ENCODE measurements at places on chromosomes 7 and 10. TPM values are rescaled to one million over a fixed set of nuclear protein-coding genes. Genes with fewer than 3 reads are reported as not detected.
A peak's percentile ranks its signal among the peaks of the same experiment; 100 is the strongest.

SCD gene
- 397 TPM for polyA plus RNA-seq

DNA sequence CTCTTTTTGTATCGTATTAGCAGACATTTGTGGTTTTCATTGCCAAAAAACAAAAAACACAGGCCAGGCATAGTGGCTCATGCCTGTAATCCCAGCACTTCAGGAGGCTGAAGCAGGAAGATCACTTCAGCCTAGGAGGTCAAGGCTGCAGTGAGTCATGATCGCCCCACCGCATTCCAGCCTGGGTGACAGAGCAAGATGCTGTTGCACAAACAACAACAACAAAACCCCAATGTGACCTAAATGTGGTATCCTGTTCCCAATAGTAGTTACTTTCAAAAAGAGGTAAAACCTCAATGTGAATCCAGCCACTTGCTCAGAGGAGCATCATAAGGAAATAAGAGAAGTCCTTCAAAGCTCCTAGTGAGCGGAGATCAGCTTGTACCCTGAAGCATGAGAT lies 45.8 kb upstream of the SKAP2 start:
- no peak for DNase-seq

DNA sequence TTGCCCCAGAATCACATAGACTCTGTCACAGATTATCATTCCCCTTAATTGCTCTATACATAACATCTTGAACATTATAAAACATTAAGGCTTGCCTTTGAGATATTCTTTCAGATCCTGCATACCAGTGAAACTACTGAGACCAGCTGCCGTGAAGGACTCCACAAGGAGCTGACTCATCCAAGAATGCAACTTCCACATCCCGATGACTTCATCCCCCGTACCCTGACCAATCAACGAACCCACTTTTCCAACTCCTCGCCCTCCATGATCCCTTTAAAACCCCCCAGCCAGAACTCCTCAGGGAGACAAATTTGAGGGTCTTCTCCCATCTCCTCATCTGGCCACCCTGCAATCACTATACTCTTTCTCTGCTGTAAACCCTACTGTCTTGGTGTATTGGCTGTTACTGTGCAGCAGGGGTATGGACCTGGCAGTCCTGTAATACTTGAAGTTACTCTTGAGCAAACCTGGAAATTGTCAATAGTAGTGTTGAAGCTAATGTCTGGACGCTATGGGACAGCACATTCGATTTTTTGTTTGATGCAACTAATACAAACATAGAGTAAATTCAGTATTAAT lies 49.8 kb downstream of the HTR5A start:
- no peak for DNase-seq

DNA sequence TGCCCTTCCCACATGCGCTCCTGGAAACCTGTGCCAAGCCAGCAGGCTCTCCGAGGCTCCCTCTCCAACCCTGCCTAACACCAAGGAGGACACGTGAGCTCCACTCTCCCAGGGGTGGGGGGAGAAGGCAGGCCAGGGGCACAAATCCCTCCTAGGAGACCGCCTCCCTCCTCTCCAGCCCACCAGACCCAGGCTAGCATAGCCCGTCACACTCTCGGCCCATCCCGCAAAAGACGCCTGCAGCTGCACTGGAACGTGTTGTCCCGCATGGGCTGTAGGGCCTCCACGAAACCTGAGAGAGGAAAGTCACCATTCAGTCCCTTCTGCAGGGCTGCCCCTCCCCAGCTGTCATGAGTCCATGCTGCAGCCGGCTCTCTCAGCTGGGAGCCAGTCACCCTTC lies 126.3 kb downstream of the MAD1L1 start:
- DNase-seq, result no peak

GRCh38 chr7:147296986-147297385 lies 1180.4 kb downstream of the CNTNAP2 start:
- no peak for DNase-seq

PRKCQ gene
- polyA plus RNA-seq, result 9.1 TPM

DNA sequence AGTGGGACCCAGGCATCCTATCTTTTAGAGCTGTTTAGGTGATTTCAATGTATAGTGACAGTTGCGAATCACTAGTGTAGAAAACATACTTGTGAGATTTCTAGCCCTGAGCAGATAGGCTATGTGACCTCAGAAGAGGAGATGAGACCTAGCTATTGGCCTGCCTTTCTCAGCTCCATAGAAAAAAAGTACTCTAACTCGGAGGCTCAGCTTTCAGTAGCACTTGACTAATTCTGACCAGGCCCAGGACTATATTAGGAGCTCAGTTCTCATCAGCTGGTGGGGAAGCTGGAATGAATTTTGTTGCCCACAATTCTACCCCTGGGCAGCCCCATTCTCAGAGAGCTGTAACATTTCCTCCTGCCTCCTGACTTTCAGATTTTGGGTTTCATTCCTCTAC lies 179.9 kb upstream of the NAMPT start:
- no peak for DNase-seq

GRCh38 chr10:114541081-114541796 lies 116.8 kb downstream of the ABLIM1 start:
- DNase-seq, result no peak

DNA sequence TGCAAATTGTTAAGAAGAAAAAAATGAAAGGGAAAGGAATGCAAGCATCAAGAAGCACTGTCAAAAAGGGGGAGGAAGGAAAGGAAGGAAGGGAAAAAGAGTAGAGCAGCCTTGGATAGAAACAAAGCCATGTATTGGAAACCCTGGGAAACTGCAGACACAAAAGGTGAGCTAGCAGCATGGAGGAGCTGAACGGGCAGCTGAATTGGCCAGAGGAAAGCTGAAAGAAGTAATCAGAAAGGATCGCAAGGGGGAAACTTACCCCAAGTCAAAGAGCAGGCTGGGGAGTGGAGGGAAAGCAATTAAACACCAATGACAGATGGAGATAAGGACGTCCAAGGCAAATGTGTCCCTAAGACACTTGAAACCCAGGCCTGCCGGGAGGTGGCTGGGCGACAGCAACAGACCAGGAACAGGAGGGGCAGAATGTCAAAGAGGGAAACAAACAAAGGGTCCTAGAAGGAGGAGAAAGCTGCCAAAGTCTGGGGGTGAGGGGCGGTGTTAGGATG lies 93.8 kb upstream of the SVIL start:
- DNase-seq, result no peak

DNA sequence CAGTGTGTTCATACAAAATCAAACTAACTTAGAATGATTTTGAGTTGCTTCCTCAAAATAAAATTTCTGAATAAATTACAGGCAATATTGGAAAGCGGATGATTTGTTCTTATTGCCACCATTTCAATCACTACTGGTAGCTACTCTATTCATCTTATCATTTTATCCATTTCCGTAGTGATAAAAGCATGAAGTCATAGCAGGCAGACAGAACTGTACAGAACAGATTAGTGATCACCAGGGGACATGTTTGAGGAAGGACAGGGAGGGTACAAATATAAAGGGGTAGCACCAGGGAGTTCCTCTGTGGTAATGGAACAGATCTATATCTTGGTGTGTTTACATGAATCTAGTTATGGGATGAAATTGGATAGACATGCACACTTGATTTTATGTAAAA lies 138.5 kb downstream of the WNT2 start:
- DNase-seq, result no peak

- no peak for DNase-seq
Measured at GRCh38 chr7:39624935-39625694, 1.7 kb downstream of the RALA start.

DNA sequence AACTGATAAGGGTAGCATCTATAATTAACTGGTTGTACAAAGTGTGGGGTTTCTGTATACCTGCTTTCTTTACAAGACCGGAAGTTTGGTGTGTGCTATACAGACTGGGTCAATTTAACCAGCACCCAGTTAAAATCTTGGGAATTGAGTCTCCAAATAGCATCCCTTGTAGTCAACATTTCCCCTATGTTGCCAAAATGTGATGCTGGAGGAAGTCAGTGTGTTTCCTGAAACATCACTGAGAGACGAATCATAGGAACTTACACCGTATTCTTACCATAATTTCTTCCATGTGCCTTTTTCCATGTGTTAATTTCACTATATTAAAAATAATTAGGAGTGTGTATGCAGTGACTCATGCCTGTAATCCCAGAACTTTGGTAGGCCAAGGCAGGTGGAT lies 1.7 kb downstream of the AKR1C4 start:
- no peak for DNase-seq

NRBF2 gene
- polyA plus RNA-seq, result 11.0 TPM

DNA sequence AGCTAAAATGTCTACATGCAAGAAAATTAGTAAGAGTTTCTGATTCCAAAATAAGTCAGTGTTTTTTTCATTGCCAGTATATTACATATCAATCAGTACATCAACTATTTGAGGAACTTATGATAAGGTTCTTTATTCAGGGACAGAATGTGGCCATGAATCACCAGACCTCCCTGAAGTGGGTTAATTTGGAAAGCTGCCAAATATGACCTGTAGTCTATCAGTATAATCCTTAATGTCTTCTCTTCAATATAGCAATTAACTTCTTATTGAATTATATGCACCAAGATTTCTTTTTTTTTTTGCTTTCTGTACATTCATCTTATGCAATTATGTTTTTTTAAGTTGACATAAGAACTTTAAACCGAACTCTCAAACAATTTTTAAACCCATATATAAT lies 714.5 kb upstream of the POT1 start:
- no peak for DNase-seq

GRCh38 chr7:75537731-75538130 lies 45.6 kb downstream of the SPDYE5 start:
- no peak for DNase-seq

DNA sequence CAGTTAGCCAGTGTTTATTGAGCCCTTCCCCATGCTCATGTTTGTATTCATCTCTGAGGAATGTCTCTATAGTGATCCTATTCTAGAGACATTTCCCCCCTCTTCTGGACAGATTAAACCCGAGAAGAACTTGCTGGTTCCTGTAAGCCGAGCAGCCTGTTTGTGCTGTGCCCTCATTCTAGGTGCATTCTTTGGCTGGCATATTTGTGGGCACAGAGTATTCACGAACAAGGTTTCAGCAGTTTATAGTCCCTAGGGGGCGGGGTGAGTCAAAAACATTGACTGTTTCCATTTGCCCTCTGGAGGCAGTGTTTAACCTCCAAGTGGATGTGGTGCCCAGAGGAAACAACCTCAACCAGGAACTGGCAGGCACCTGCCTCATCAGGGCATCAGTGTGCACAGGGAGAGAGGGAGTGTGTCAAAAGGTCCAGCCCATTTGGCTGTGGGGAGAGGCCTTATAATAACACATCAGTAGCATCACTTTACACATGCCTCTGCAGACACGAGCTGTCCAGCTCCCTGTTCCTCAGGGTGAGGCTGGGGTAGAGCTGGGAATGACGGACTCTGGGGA lies 273.3 kb upstream of the LRGUK start:
- peak; percentile 71 for DNase-seq

OR2A1 gene
- polyA plus RNA-seq, result 0.05 TPM

AKR1D1 gene
- not detected for polyA plus RNA-seq

GRCh38 chr10:112775892-112776674 lies 174.0 kb upstream of the TCF7L2 start:
- no peak for DNase-seq
